ENCODE measurements at places on chromosomes 12 and 14.

- no peak for DNase-seq
Observed at GRCh38 chr12:7197841-7198240, 8.4 kb downstream of the PEX5 start.

DNA sequence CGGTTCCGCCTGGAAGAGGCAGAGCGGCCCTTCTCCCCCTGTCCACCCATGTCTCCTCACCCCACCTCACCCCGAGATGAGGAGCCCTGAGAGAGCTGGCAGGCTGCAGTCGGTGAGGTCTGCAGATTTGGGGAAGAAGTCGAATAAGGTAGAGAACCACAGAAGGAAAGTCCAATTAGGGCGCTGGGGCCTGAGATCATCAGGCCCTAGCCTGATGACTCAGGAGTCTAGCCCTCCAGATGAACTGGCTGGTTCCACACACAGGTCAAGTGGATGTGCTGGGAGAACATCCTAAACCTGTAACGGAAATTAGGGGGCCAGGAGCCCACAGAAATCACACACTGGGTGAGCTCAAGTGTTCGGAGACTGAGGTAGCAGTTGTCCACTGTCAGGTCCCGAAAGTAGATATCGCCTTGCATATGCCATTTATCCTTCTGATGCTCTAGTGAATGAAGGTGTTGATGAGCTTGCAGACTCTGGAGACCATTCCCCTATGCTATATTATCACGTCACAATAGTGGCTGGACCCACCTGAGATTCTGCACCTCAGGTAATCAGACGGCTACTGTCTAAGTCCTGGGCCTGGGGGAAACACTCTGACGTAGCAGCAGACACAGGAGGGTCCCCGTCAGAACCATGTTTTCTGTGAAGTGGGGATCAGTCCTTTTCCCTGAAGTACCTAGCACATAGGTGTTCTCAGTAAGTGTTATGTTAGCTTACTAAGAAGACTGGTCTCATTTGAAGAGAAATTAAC is 886 bp upstream of the METTL17 start:
- no peak for DNase-seq

DNA sequence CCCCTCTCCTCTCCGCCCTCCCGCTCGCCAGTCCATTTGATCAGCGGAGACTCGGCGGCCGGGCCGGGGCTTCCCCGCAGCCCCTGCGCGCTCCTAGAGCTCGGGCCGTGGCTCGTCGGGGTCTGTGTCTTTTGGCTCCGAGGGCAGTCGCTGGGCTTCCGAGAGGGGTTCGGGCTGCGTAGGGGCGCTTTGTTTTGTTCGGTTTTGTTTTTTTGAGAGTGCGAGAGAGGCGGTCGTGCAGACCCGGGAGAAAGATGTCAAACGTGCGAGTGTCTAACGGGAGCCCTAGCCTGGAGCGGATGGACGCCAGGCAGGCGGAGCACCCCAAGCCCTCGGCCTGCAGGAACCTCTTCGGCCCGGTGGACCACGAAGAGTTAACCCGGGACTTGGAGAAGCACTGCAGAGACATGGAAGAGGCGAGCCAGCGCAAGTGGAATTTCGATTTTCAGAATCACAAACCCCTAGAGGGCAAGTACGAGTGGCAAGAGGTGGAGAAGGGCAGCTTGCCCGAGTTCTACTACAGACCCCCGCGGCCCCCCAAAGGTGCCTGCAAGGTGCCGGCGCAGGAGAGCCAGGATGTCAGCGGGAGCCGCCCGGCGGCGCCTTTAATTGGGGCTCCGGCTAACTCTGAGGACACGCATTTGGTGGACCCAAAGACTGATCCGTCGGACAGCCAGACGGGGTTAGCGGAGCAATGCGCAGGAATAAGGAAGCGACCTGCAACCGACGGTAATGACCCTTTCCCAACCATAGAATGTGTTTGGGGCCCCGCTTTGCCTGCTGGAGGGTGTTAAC is 615 bp downstream of the CDKN1B start:
- DNase-seq = no peak

DNA sequence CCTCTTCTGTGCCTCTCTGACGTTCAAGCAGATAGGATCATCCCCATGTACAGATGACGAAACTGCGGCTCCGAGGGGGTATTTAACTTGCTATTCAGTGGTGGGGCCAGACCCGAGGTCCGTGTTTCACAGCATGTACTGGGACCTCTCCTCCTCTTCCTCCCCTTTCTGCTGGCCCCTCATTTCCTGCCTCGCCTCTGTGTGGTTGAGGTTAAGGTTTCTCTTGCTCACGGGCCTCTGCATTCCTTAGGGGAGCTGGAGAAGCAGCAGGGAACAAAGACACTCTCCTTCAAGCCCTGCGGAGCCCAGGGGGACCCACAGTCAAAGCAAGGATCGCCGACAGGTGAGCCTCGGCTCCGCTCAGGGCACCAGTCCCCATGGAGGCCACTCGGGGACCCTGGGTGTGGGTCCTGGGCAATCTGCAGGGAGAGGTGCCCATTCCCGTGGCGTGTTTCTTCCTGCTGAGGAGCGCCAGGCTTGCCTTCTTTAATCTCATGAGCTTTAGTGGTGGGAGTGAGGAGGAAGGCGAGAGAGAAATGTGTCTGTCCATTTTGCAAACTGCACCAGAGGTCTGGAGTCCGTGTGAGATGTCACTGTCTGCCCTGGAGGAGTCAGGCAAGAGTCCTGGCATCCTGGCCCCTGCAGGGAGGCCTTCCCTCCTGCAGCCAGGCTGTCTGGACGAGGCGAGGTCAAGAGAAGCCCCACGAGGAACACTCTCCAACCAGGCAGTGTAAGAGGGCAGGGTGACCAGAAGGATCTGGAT is 45.0 kb downstream of the SLC6A12 start:
- no peak for DNase-seq

GRCh38 chr12:130816097-130816496 is 23.0 kb downstream of the STX2 start:
- no peak for DNase-seq

- no peak for DNase-seq
Observed at GRCh38 chr12:27331927-27332324, 710 bp upstream of the BMAL2 start.

DNA sequence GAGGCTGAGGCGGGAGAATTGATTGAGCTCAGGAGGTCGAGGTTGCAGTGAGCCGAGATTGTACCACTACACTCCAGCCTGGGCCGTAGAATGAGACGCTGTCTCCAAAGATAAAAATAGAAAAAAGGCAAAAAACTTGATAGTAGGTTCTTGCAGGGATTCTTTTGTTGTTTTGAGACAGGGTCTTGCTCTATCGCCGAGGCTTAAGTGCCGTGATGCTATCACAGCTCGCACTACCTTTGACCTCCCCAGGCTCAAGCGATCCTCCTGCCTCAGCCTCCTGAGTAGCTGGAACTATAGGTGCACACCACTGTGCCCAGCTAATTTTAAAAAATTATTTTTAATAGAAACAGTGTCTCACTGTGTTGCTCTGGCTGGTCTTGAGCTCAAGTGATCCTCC is 4.7 kb downstream of the GOLGA5 start:
- no peak for DNase-seq

DNA sequence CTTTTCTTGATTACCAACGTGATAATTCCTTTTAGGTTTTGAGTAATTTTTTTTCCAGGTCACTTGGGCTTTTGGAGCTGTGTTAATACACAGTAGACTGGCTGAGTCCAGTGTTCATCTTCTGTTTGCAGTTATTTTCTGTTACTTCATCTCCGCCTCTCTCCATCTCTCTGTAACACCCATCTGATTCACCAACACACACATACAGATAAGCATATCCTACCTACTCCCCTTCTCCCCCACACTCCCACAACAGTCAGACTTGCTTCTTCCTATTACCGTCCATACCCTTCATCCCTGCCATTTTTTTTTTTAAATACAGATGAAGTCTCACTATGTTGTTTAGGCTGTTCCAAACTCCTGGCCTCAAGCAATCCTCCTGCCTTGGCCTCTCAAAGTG is 72.7 kb upstream of the MANSC4 start:
- DNase-seq = no peak

GRCh38 chr12:42679466-42679865 is 89.9 kb upstream of the PRICKLE1 start:
- DNase-seq = no peak

DNA sequence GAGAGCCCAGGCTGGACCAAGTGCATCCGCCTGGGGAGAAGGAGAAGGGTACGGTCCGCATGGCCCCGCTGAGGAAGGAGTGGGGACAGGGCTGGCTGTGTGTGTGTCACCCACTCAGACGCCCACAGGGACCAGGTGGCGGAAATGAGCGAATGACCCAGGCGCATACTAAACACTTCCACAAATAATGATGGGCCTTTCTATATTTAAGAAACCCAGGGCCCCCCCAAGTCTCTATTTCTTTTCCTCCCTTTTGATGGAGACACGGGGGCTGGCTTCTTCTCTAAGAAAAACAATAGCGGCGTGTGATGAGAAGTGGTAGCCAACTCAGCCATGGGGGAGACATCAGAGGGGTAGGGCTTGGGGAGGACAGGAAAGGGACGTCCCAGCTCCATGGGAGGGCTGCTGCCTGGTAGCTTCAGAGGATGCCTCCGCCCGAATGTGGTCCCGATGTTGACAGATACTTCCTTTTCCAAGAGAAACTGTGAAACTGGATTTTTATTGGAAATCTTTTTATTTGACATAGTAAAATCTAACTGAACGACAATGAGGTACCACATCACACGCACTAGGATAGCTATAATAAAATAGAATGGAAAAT is 6.3 kb upstream of the MAP1LC3B2 start:
- no peak for DNase-seq

GRCh38 chr12:5459051-5459782 is 27.3 kb downstream of the NTF3 start:
- no peak for DNase-seq

DNA sequence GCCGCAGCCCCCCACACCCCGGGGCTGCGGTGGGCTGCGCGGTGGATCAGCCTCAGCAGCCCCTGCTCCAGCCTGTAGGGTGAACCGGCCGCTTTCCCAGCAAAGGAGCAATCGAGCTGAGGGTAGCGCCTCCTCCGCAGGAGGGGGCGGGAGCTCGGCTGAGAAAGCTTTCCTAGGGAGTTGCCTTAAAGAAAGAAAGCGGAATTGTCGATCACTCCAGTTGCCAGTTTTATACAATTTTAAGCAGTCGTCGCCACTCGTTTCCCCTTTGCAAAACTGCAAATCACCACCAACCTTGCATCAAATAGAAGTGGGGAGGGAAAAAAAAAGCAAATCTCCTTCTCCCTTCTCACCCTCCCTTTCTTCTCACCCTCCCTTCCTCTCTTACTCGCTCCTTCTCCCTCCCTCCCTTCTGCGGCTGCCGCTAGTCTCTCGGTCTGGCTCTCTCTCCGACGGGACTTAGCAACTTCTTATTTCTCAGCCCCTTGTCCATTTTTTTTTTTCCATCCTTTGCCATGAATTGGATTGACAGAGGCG is at the start of gene PDE3A:
Gene PDE3A (plus strand): TSS at position 424 of the 537 bp plus-strand sequence. CDS start 748 bp downstream, outside the sequence.
- DNase-seq = no peak

DNA sequence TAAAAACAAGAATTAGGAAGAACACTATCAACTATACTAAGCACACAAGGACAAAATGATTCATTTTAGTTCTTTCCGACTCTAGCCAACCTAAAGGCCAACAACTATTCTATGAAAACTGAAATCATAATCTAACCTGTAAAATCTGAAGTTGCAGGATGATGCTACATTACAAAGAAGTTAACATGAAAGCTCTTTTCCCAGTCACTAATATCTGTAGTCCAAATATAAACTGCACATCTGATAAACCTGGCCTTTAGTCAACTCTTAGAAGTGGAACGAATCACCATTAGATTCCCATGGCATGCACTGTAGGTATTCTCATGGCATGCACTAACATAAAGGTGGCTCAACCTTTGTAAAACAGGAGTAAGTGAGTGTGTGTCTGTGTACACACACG is 41.7 kb downstream of the BLTP3B start:
- no peak for DNase-seq

DNA sequence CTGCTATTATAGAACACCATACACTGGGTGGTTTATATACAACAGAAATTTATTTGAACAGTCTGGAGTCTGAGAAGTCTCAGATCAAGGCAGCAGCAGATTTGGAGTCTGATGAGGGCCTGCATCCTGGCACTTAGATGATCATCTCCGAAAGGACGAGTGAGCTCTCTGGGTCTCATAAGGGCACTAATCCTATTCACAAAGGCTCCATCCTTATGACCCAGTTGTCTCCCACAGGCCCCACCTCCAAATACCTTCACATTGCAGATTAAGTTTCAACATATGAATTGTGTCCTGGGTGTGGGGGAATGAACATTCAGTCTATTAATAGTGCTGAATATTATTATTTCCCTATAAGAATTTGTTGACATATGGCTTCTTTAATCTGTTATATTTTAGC is 53.6 kb downstream of the FBXO34 start:
- DNase-seq = no peak

DNA sequence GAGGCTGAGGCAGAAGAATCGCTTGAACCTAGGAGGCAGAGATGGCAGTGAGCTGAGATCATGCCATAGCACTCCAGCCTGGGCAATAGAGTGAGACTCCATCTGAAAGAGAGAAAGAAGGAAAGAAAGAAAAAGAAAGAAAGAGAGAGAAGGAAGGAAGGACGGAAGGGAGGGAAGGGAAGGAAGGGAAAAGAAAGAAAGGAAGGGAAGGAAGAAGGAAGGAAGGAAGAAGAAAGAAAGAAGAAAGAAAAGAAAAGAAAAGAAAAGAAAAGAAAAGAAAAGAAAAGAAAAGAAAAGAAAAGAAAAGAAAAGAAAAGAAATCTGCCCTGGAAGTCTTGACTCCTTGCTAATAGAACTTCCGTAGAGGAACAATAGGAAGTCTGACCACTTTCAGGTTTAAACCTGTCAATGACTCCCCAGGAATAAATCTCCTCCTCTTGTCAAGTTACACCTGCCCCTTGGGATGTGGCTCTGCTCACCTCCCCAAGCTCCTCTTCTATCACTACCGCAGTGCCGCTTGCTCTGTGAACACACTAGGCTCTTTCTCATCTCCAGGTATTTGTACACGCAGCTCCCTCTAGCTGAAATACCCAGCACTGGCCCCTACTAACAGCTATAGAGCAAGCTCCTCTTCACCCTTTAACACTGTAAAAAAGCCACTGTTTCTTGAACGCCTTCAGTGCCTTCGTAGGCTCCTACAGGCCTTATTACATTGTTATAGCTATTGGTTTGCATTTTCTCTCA is 773.1 kb upstream of the TBX3 start:
- no peak for DNase-seq

DNA sequence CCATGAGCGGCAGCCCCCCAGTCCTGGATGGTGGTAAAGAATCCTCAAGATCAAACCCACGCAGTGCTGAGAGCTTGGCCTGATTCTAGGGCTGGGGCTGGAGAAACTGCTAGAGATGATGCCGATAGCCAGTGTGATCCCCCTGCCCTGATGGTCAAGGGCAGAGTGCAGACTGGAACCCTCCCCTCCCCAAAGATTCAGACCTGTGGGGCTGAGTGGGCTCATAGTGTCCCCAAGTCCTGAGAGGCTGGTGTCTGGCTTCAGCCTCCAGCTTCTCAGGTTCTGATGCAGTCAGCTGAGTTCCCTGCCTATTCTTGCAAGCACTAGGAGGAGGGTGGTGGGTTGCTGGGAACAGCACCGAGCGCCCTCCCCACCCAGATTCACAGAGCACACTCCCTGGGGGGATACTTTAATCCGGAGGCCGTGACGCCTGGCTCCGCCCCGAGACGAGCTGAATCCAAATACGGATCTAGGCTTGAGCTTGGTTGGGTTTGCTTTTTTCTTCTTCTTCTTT is 11.9 kb downstream of the RHOF start:
- no peak for DNase-seq

Measured in stimulated activated CD4-positive, alpha-beta T cell treated with anti-CD3 and anti-CD28 coated beads, Interleukin-1b, Interleukin-23, amount 100 ng/mL, for 4 hours (primary cell).